Activated naive CD8-positive, alpha-beta T cell treated with anti-CD3 and anti-CD28 coated beads, Interleukin-2, amount 50 U/mL, for 16 hours (primary cell): ENCODE measurements at places on chromosomes 16 and 17.

- no peak for DNase-seq
Measured at GRCh38 chr16:50059111-50059510, 6.7 kb upstream of the HEATR3 start.

GRCh38 chr16:51146256-51146924 lies 4.7 kb downstream of the SALL1 start:
- no peak for DNase-seq

- DNase-seq = no peak
Measured at GRCh38 chr16:23061669-23062068, 87.6 kb downstream of the USP31 start.

- DNase-seq = no peak
Measured at GRCh38 chr17:5508810-5509209, 22.4 kb downstream of the MIS12 start.

DNA sequence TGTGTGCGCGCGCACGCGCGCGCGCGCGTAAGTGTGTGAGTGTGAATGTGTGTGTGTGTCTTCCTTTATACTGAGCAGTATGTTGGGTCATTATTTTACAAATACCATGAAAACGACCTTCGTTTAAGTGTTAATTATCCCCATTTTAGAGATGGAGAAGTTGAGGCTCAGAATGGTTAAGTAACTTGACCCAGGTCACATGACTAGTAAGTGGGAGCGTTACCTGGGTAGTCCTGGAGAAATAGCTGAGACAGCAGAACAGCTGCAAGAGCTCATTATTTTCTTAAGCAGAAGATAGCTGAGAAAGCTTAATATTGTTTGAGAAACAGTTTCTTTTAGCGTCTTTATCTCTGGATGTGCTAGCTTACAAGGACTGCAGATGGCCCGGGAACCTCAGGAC lies 78.8 kb downstream of the IRX3 start:
- DNase-seq = no peak

- DNase-seq = no peak
Measured at GRCh38 chr16:50735629-50736122, 6.2 kb upstream of the CYLD start.

DNA sequence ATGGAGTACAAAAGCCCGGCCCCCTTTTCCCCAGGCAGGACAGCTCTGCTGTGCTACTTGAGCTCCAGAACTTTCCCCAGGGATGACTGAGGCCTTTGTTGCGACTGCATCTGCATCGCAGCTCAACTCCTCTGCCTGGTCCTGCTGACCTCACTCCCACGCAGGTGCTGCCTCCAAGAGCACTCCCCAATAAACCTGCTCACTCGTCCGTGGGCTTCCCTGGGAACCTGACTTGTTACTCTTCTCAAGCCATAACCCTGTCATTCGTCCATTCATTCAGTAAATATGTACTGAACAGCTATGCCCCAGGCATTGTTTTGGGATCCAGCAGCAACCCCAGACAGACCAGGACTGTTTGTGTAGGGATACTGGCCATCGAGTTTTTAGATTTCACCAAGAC lies 11.6 kb upstream of the RMI2 start:
- no peak for DNase-seq

- DNase-seq = no peak
Measured at GRCh38 chr16:75865736-75866135, 139.4 kb upstream of the CPHXL start.

DNA sequence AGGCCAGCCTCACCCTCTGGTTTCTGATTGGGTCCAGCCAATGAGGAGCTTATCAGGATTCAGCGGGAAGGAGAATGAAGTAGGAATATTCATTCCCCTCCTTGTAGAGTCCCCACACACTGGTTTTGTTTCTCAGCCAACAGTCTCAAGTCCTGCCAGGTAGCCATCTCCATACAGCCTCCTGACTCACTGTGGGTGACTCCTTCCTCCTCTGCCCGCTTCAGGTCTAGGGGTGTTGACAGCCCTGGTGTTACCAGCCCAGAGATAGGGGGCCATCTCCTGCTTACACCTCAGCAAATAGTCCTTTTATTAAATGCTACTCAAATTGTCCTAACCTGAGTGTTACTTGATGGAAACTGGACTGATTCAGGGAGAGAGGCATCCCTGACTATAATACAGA lies 4.0 kb upstream of the MFAP4 start:
- DNase-seq = no peak

GRCh38 chr17:296906-297690 lies 55.5 kb downstream of the RPH3AL start:
- no peak for DNase-seq

DNA sequence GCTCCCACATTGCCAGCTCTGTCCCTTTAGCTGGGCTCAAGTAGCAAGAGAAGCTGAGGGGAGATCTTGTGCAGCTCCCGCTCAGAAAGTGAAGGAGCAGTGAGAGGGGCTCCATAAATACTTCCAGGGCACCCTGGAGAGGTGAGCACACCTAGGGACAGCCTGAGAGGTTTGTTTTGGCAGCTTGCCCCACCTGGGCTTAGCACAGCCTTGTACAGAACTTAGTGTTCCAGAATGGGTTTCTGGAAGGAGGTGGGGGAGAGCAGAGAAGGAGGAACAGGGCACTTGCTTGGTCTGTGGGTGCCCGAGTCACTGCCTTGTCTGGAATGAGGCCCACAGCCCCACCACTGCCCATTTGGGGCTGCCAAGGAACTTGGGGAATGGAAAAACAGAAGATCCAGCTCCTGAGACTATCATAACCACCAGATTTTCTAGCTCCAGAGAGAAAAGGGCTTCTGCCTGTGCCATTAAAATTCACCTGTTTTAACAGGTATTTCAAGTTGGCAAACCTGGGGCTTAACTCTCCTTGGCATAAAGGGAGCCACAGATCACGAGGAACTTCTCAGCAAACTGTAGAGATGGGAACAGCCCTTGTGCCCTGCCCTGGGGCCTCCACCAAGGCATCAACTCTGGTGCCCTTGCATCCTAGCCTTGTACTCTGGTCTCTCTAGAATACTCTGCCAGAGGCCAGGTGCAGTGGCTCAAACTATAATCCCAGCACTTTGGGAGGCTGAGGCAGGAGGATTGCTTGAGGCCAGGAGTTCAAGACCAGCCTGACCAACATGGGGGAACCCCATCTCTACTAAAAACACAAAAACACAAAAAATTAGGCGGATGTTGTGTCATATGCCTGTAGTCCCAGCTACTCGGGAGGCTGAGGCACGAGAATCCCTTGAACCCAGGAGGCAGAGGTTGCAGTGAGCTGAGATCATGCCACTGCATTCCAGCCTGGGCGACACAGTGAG lies 1.9 kb downstream of the PRR15L start:
- DNase-seq = no peak
